Ascending aorta (tissue), 2 donors: ENCODE measurements at places on chromosomes 11 and 22. TPM values are rescaled to one million over a fixed set of nuclear protein-coding genes. Genes with fewer than 3 reads are reported as not detected.

Gene SLC22A8
- total RNA-seq: not detected

Gene DKK3
- total RNA-seq: 433 TPM

- DNase-seq: no peak
Observed at GRCh38 chr11:76151556-76152085, 54.7 kb downstream of the WNT11 start.

GRCh38 chr11:35766651-35767050, 104.1 kb downstream of the TRIM44 start:
- DNase-seq: no peak

Gene CBX7
- total RNA-seq: 261 TPM
